ENCODE measurements at places on chromosomes 5 and 9.

DNA sequence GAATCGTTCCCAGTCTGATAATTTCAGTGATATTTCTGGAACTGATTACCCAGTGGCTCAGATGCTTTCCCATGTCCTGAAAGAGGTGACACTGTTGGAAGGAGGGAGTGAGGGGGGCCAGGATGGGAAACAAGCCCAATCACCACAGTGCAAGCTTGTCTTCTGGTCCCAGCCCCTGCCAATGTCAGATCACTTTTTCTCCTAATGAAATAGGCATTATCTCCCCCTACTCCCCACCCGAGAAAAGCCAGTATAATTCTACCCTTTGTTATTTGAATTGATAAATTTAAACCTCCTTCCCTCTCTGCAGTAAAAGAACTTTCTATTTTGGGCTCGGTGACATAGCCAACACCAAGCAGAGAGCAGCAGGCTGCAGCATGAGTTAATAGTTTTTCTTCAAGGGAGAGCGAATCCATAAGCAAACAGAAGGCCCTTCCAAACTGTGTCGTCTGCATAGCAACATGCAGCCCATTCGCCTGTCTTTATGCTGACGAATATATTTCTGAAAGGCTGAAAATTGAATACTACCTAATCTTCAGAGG is 14.6 kb upstream of the PPP2CA start:
- peak; percentile 39 for DNase-seq

DNA sequence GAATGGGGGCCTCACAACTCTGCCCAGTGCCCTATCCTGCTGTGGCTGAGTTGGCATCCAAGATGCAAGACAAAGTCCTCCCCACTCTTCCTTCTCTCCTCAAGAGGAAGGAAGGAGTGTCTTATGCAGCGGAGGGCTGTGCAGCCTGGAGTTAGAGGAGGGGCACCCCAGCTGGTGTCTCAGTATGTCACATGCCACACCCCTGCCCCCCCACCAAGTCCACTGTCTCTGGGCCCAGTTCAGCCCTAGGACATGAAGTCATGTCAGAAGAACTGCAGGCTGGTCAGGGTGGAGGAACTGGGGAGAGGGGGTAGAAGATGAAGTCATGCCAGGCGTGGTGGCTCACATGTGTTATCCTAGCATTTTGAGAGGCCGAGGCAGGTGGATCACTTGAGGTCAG is 28.0 kb upstream of the SLC28A3 start:
- DNase-seq, result no peak

- no peak for DNase-seq
Observed at GRCh38 chr5:76542887-76543690, 80.1 kb downstream of the F2RL2 start.

DNA sequence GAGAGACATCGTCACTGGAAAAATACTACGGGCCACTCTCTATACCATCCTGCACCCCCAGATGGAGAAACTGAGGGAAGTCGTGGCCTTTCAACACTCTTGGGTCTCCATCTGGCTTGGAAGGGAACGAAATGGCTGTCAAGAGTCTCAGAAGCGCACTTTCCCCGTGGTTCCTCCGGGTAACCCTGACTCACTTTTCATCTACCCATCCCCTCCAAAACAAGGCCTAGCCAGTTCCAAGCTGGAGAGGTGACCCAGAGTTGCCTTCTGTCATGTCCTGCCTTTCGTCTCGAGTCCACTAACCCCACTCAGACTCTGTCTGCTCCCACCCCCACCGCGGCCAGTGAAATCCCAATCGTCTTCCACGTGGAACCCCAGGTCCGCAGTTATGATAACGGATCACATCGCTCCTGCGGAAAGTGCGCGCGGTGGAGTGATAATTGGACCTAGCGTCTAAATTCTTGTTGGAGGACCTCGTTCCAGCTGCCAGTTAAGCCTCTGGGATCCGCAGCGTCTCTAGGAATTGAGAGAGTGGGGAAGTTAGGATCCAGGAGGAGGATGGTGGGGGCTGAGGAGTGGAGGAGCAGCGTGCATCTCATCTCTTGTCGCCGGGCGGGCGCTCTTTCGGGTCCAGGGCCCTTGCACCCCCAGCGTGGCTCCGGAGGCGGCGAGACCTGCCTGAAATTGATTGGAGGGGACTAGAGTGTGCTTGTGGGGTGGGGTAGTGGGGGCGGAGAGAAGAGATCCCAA is 4.6 kb downstream of the CDKN2A start:
- DNase-seq, result no peak

GRCh38 chr9:87602933-87603643 is 105.4 kb downstream of the DAPK1 start:
- DNase-seq, result no peak

DNA sequence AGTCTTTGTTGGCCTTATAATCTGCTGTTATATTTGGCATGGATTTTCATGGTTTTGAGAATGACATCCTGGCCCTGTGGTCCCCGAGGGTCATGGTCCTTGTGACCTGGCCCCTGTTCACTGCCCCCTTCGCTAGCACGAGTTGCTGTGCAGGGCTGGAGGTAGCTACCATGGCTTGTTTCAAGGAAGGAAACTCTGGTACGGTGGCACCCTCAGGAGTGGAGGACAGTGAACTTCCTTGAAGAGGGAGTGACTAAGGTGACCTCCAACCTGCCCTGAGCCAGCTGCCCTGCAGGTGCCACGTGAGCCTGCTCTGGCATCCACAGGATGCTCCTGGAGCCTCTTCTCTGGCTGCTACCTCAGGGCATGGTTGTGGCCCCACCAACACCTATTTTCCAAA is 62.1 kb downstream of the MTAP start:
- no peak for DNase-seq

GRCh38 chr9:35909274-35909673 is at the start of gene SPAAR:
Gene SPAAR (plus strand): TSS chr9:35909490. CDS start chr9:35910464, 974 bp downstream.
- DNase-seq, result no peak

GRCh38 chr9:86668488-86668887 is 278.8 kb downstream of the GAS1 start:
- no peak for DNase-seq

GRCh38 chr5:32505756-32506155 is 61.2 kb upstream of the ZFR start:
- peak; percentile 48 for DNase-seq

GRCh38 chr9:78396087-78396486 is 99.2 kb downstream of the PSAT1 start:
- no peak for DNase-seq

- DNase-seq, result peak; percentile 32
Observed at GRCh38 chr5:95924720-95925377, 36.8 kb downstream of the ELL2 start.

- DNase-seq, result no peak
Observed at GRCh38 chr9:71910650-71911060, 338 bp downstream of the ABHD17B start.

- no peak for DNase-seq
Observed at GRCh38 chr9:99745085-99745484, 76.6 kb upstream of the NR4A3 start.

DNA sequence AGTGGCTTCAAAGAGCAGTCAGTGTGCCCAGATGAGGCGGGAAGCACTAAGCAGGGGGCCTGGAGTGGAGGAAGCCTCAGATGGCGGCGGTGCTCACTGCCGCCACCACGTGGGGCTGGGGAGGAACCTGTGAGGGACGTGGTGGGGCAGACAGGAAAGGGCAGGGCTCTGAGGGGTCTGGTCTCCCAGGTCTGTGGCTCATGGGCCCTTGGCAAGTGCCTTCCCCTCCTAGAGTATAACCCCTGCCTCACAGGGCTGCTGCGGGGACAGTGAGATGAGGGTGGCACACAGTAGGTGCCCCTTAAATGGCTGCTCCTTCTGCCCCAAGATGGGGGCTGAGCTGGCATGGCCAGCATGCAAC is 26.6 kb downstream of the NR5A1 start:
- no peak for DNase-seq

- peak; percentile 1 for DNase-seq
Observed at GRCh38 chr9:105735366-105735765, 41.0 kb downstream of the TMEM38B start.

DNA sequence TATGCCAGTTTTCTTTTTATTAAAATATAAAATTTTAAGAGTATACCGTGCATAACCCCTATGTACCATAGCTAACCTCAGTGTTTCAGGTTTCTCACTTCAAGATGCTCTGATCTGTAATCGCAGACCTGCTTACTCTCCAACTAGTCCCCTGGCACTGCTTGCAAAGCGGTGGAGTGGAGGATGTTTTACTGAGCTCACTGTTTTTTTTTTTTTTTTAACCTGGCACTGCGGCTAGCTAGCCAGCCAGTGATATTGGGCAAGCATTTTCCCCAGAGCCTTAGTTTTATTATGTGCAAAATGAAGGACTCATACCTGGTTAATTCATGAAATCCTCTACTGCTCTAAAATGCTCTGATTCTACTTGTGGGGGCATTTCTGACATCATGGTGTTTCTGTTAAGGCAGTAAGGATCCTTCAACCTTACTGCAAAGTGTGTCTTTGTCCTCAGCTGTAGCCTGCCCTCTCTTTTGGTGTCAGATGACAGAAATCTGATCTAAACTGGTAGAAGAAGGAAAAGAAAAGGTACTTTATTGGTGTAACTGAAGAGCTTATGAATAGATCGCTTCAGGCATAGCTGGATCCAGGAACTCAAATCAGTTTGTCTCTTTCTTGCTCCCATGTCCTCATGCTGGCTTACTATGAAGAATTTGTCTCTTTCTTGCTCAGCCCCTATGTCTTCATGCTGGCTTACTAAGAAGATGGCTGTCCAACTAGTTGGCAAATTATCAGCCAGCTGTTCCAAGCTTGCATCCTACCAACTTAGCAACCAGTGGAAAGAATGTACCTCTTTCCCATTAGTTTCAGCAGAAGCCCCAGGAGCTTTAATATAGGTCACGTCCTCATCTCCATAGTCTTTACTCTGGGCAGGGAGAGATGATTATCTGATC is 59.8 kb downstream of the DOCK2 start:
- peak; percentile 88 for DNase-seq

GRCh38 chr5:143557061-143557818 is 153.8 kb upstream of the NR3C1 start:
- DNase-seq, result peak; percentile 53

DNA sequence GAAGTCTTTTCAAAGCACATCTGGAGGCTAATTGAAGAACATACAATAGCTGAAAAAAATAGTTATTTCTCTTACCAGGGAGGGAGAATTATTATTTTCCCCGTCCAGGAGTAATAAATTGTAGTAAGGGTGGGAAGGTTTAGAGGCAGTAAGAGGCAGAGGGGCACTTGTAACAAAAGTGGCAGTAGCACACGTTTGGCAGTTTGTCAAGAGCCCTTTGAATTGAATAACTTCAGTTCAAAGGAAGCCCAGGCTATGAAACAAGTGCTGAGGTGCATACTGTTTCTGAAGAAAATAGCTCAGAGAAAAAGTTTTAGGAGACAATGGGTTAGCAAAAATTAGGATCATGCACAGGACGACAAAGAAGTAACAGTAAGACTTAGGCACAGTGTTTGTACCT is 451.3 kb downstream of the LRRC70 start:
- DNase-seq, result no peak

DNA sequence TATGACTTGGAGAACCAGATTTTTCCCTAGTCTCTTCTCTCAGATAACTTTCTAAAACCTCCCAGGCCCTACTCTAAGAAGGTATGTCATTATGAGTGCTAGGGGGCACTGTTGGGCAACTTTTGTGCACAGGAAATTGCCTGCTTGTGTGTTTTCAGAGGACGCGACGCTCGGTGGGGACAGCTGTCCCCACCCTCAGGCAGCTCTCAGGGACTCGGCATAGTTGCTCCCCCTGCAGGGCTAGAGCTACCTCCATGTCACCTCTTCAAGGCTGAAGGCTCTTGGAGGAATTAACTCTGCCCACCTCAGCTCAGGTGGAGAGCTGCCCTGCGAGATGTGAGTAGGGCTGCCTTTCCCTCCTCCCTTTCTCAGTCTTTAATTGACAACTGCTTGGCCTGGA is 10.2 kb upstream of the TIFAB start:
- DNase-seq, result peak; percentile 54

GRCh38 chr5:179123109-179123426 is 62.9 kb downstream of the ZNF354C start:
- DNase-seq, result no peak

- no peak for DNase-seq
Observed at GRCh38 chr9:87283585-87283984, 214.1 kb upstream of the DAPK1 start.

GRCh38 chr5:38450627-38451026 is 105.8 kb downstream of the LIFR start:
- no peak for DNase-seq

DNA sequence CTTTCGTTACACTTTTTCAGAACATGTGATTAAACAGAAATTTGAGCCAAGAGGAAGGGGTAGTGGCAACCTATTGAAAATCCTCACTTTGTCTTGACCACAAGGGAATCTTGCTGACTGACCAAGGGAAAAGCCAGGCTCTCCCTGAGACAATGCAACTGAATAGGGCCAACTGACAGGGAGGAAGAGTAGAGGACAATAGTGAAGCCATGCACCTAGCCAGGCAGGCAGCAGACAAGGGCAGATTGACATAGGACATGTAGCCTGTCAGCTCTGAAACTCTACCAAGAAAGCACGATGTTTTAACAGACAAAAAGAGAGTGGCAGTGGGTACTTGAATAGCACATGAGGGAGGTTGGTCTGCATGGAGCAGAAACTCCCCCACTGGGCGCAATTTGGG is 8.5 kb upstream of the TGFBR1 start:
- no peak for DNase-seq

DNA sequence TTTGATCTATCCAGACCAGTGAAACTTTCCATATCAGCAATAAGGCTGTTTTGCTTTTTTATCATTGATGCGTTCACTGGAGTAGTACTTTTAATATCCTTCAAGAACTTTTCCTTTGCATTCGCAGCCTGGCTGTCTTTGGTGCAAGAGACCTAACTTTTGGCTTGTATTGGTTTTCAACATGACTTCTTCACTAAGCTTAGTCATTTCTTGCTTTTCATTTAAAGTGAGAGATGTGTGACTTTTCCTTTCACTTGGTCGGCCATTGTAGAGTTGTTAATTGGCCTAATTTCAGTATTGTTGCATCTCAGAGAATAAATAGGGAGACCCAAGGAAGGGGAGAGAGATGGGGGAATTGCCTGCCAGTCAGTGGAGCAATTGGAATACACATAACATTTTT is 26.4 kb upstream of the CMYA5 start:
- no peak for DNase-seq

DNA sequence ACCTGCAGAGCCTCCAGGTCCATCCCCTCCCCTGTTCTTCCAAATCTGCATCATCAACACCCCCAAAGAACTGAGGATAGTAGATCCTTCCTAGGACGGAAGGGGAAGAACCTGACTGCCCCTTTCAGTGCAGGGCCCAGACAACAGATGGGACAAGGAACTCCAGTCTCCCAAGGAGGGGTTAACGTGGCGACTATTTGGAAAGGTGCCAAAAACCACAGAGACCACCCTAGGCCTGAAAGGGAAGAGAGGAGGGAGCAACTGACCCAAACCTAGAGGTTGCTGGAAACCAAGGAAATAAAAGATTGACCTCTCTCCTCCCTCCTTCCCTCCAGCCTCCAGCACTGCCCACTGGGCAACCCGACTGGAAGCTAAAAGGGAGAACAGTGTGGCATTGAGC is 59.7 kb upstream of the NEURL1B start:
- no peak for DNase-seq

- DNase-seq, result no peak
Observed at GRCh38 chr9:121345070-121345469, 25.0 kb downstream of the STOM start.

DNA sequence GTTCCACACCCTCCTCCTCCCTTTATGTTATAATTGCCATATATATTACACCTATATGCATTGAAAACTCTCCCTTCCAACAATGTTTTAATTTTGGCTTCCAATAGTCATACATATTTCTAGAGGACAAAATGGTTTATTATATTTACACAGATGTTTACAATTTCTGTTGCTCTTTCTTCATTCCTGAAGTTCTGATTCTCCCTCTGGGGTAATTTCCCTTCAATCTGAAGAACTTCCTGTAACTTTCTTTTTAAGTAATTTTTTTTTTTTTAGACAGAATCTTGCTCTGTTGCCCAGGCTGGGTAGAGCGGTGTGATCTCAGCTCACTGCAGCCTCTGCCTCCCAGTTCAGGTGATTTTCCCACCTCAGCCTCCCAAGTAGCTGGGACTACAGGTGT is 173.0 kb upstream of the MAP1B start:
- no peak for DNase-seq
